ENCODE measurements at places on chromosomes 2 and 18. TPM values are rescaled to one million over a fixed set of nuclear protein-coding genes. Genes with fewer than 3 reads are reported as not detected.

DNA sequence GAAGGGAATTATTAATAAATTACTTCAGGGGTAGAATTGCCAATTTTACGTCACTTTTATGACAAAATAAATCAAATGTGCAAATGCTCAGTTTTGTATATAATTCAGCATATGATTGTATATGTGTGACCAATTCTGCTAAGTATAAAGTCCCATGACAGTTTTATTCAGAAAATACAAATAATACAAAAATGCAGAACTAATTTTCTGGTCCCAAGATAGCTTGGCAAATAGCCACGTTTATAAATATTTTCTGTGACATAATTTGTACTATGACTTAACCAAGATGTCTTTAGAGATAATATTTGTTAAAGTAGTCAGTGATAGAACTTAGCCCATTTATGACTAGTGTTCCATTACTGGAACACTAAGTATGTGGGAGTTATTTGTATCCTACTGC is 24.2 kb upstream of the CAB39 start:
- DNase-seq: no peak

DNA sequence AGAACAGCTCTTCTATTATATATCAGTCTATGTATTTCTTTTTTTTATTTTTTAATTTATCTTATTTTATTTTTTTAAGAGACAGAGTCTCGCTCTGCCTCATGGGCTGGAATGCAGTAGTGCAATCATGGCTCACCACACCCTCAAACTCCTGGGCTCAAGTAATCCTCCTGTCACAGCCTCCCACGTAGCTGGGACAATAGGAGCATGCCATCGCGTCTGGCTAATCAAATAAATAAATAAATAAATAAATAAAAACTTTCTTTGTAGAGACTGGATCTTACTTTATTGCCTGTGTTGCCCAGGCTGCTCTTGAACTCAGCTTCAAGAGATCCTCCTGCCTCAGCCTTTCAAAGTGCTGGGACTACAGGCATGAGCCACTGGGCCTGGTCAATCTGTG is 117.0 kb downstream of the RBMS1 start:
- DNase-seq: no peak

Gene CD8B2
- total RNA-seq: not detected

Gene TGFA
- total RNA-seq: 1.9 TPM

Gene CHRND
- total RNA-seq: not detected
